Ascending aorta (tissue), 2 donors: ENCODE measurements at places on chromosomes 7 and 10.

DNA sequence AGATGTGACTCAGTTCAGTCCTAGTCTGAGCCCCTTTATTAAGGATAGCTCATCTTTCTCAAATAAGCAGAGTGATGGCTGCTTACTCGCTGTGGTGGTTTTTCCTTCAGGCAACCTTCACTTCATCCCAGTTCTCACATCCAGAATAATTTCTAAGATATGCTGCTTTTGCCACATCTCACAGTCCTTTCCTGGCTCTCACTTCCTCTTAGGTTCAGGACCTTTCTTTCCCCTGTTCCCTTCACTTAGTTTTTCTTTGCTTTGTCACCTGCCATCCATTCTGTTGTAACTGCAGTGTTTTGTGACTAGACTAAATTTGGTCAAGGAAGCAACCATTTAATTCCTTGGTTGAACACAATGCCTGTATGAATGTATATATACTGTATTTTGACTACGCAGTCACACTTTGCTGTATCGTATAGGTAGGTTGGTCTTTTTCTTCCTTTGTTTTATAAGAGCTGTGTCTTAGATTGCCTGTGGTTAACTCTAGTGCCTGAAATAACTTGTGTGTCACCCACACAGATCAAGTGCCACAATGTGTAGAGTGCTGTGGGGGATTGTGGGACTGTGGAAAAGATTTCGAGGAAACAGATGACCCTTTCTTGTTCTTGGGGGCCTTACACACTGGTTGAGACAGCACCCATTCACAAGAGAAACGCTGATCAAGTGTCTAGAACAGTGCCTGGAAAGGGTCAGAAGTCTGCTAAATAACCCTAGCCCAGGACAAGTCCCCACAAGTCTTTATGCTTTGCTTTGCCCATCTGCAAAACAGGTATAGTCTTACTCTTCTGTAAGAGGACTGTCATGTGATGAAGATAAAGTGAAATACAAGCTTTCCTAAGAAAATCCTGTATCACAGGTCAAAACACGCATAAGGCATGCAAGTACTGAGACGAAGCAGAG is 2.6 kb downstream of the ZNF655 start:
- DNase-seq, result no peak

DNA sequence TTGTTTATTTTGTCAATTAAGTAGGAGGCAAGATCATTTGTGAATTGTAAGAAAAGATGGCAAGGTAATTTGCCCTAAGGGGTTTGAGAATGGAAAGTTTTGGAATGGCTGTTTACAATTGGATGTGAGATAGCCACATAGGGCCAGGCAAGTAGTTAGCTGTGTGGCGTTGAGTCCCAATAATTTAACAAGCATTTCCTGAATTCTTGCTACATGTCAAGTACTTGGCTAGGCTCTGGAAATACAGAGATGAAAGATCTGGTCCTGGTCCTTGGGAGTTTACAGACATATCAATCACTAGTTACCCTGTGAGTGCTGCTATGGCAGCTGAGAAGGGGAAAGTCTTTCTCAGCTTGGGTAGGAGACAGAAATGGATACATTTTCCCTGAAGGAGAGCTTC is 401.6 kb downstream of the SUGCT start:
- DNase-seq, result no peak

- DNase-seq, result peak; percentile 80
Measured at GRCh38 chr7:74480861-74481417, 27.2 kb downstream of the GTF2IRD1 start.

- peak; percentile 19 for DNase-seq
Measured at GRCh38 chr10:86259901-86260562, 106.6 kb downstream of the GRID1 start.

DNA sequence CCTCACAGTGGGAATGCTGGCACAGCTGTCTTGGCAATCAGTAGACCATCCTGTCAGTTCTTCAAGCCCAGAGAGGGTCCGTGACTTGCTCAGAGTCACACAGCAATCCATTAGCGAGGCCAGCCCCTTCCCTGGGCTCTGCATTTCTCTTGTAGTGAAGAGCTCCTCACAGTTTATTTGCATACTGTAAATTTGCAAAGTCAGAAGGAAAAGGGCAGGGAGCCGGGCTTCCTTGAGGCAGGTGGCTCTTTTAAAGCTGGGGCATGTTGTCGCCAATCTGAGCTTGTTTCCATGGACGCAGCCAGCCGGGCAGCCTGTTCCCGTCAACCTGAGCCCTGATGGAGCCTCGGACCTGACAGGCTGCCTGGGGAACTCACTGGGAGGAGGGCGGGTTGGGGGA is 123.4 kb downstream of the CUX1 start:
- no peak for DNase-seq

GRCh38 chr10:1736144-1736971 is 967 bp downstream of the ADARB2 start:
- DNase-seq, result no peak

DNA sequence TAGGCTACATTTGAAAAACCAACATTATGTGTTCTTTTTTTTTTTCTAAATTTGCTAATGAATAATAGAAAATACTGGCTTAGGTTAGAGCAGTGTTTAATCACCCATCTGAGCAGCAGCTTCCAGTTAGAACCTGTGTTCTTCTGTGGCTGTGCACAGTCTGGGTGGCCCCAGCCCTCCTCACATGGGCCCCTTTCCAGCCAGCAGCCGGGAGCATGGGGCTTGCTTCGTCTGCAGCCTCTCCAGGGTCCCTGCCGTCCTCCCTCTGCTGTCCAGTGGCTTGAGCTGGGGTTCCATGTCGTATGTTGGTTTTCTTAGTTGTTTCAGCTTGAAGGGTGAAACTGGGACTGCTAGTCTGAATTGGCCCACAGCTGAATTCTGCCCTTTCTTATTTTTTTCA is 37.3 kb downstream of the BNIP3 start:
- DNase-seq, result no peak

DNA sequence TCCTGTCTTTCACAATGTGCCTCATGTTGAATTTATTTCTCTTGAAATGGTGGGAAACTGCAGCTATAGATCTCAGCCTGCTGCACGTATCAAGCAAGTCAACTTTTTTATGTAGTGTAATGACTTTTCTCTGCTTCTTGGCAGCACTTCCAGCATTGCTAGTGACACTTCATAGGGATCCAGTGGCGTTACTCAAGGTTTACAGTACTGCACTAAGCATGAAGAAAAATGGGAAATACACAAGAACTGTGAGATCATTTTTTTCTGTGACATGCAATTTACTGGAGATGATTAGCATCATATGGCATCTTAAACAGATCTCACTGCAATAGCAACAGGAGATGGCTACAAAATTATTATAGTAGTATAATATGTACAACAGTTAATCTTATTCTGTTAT is 90.9 kb downstream of the POLR1F start:
- no peak for DNase-seq

DNA sequence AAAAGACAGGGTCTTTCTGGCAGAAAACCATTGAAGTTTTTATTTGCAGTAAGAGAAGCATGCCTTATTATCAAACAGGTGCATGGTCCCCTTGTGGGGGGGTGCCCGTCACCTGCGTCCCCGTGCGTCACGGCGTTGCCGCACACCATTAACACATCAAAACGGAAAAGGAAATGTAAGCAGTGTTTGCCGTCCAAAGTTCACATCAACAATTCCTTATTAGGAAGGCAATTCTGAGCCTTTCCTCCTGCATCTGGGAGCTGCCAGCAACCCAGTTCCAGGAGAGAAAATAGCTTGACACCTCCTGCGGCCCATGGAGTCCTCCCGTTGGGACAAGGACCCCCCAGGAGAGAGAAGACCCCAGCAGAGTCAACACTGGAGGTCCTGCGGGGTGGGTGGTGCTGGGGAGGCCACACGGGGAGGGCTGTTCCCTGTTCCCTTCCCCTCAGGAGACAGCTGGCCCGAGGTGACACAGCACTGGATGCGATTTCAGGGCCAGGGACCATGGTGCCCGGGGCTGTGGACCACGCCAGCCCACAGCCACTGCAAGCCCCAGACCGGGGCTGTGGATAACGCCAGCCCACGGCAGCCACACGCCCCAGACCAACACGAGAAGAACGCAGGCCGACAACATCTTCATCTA is 39.5 kb downstream of the DIP2C start:
- DNase-seq, result peak; percentile 61

- DNase-seq, result no peak
Measured at GRCh38 chr10:89255793-89256192, 4.2 kb upstream of the LIPA start.

GRCh38 chr10:119166118-119166500 is 595 bp upstream of the SFXN4 start:
- DNase-seq, result no peak

- DNase-seq, result no peak
Measured at GRCh38 chr7:47180516-47180826, 401.4 kb downstream of the TNS3 start.

- no peak for DNase-seq
Measured at GRCh38 chr7:65438598-65438997, 64.9 kb downstream of the ZNF92 start.

GRCh38 chr7:86667732-86668131 is 24.0 kb downstream of the GRM3 start:
- no peak for DNase-seq

GRCh38 chr7:132226046-132226956 is 350.0 kb downstream of the PLXNA4 start:
- DNase-seq, result no peak

- no peak for DNase-seq
Measured at GRCh38 chr7:97819161-97819560, 53.0 kb downstream of the ASNS start.

DNA sequence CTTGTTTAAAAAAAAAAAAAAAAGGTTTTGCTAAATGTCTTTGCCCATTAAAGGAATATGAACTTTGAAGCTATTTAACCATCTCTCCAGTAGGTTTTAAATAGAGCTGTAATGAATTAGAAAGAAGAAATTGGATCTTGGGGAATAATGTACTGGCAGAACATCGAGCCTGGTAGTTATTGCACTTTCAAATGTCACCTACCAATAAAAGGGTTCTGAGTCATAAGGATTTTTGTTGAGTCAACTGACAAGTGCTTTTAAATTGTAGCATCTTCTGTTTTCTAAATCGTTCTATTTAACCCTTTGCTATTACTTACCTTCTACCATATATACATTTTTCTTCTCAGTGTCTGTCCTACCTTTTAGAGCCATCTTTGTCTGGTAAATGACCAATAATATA is 10.7 kb downstream of the CUTC start:
- DNase-seq, result no peak

DNA sequence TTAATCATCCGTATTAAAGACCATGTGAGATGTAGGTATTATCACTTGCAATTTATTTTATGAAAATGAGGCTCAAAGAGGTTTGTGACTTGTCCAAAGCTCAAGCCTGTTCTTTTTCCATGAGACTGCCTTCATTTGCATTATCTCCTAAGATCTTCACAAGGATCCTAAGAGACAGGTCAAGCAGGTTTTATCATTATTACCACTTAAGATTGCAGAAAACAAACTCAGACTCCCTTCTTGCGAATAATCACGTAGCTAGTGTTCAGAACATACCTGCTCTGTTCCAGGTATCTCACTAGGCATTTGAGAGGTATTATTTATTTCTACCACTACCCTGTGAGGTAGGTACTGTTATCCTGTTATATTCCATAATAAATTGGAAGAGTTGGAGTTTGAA is 64.8 kb downstream of the ZNRF2 start:
- DNase-seq, result no peak

DNA sequence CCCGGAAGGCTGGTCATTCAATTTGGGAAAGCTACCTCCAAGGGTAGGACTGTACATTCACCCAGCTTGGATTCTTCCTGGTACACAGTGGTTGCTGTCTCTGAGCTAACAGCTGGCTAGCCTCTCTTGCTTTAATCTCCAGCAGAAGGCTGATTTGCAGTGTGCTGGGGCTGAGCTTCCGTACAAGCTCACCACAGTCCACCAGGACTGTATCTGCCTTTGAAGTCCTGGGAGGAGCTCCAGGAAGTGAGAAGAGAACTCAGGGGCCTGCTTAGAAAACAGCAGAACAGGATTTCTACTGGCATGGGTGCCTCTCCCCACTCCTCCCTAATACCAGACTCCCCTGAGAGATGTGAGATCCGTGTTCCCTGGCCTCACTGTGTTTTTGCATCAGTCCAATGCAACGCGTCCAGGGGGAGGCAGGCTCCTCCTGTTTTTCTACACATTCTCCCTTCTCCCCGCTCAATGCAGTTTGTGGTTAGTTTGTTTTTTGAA is 6.6 kb downstream of the AFAP1L2 start:
- DNase-seq, result peak; percentile 61

DNA sequence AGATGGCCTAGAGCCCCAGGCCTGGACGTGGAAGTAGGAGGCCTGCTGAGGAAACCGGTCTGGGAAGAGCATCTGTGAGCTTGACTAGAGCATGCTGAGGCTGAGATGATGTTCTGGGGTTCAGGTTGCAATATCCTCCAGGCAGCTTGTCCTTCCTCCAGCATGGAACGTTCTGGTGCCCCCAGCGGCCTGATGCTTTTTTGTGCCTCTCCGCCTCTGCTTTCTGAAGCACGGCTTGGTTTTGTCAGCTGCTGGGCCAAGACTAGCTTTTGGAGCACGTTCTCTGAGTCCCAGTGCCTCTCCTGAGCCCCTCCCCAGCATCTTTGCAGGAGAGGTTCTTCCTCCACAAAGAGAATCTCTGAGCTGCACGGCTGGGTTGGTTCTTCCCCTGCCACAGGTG is 682.0 kb upstream of the FOXK1 start:
- DNase-seq, result no peak

DNA sequence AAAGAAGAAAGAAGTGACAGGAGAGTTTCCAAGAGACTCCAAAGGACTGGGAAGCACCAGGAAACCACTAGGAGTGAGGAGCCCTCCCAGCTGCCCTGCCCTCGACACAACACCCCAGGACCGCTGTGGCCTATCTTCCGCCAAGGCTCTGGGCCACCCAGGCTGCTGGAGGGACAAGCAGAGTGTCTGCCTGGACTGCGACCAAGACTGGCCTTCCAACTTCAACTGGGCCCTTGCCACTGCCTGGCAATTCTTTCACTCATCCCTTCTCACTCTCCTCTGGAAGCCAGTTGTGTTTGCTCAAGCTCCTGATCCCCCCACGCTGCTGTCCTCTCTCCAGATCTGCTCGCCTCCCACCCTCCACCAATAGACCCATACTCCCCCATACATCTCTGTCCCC is 10.2 kb downstream of the KIAA1549 start:
- no peak for DNase-seq

- DNase-seq, result no peak
Measured at GRCh38 chr10:132986576-132986975, 44.2 kb upstream of the CFAP46 start.

- no peak for DNase-seq
Measured at GRCh38 chr10:86819567-86819966, 63.1 kb downstream of the BMPR1A start.

DNA sequence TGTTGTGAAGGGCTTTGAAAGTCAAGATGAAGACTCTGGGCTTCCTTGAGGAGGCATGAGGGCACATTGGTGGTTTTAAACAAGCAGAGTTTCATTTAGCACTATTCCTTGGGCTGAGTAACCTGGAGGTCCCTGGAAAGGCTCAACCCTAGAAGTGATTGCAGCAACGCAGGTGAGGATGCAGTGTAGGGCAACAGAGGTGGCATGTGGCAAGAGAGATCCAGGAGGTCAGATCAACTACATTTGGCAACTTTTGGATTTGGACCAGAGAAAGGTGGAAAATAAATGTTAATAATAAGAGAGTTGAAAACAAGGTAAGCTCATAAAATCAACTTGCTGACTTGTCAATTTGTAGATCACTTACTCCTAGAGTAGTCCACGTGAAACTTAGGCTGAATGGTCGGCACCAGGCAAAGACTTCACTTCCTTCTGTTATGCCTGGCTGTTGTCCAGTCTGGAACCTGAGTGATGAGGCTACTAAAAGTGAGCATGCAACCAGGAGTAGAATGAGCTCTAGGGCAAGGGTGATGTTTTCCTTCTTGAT is 414.6 kb upstream of the ZMIZ1 start:
- DNase-seq, result no peak
